ENCODE measurements at places on chromosomes 1 and 21. TPM values are rescaled to one million over a fixed set of nuclear protein-coding genes. Genes with fewer than 3 reads are reported as not detected.

GRCh38 chr1:9909234-9910046, 629 bp downstream of the CTNNBIP1 start:
- peak; percentile 16 for DNase-seq

DNA sequence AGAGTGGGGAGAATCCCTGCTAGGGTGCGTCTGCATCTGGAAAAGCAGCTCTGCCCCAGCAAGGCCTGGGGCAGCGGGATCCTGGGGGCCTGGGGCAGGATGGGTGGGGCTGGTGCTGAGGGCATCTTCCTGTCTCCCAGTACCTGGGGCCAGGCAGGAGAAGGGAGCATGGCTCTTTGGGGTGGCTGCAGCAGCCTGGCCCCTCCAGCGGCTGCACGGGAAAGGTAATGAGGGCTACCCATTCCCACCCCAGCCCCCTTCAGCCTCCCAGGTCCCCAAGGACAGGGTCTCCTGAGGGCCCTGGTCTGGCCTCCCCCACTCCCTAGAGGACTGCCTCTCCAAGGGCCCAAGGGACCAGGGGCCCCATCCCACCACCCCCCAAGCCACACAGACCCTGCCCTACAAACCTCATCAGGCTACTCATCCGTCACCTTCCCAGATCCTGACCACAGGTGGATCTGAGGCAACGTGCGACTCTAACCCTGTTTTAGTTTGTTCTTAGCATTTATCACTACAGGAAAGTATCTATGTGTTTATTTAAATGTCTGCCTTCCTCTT, 910 bp upstream of the ANKRD65 start:
- DNase-seq, result no peak

GRCh38 chr1:20347699-20348098, 57.0 kb downstream of the VWA5B1 start:
- DNase-seq, result no peak

GRCh38 chr1:231991231-231991630, 364.6 kb downstream of the DISC1 start:
- no peak for DNase-seq

DNA sequence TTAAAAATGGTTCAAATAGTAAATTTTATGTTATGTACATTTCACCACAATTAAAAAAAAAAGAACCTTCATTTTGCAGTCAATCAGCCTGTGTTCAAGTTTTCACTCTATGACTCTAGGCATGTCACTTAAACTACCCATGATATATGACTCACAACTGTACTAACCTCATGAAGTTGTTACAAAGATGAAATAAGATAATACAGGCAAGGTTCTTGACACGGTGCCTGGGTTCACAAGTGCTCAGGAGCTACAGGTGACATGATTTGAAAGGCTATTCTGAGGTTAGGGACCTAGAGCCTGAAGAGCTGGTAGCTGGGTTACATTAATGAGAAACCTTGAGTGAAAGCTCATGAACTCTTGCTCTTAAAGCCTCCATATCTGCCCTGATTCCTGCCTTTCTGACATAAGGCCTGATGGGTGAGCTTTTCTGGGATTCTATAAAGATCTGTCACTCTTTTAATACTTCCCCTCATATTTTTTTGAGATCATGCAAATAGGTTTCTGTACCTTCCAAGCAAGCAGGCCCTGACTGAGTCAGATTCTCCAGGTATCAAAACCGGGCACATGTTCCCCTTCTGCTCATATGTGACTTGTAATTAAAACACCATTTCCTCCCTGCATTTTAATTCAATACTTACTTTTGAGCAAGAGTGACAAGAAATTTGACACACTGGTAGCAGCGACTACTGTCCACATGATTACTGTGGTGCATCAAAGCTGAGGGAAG, 34.0 kb downstream of the PCSK9 start:
- DNase-seq, result no peak

GRCh38 chr1:221987860-221988520, 246.1 kb upstream of the DUSP10 start:
- no peak for DNase-seq

GRCh38 chr1:110207831-110208230, 2.3 kb upstream of the KCNC4 start:
- DNase-seq, result peak; percentile 63

DNA sequence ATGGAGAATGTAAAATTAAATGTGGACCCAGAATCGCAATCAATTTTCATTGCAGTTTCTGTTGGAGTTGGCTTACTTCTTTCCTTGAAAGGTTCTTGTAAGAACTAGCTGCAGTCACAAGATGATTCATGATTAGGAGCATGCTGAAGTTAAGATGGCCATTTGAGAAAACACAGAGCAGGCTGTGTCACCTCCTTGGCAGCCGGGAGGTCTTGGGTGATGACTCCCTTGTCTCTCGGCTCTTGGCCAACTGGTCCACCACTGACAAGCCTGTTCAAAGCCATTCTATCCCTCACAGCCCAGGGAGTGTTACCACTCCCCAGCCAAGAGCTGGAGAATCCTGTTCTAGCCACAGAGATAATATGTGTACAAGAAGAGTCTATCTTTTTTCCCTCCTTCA, 40.6 kb downstream of the OPTC start:
- no peak for DNase-seq

- DNase-seq, result no peak
Observed at GRCh38 chr1:88730132-88730675, 46.1 kb downstream of the PKN2 start.

DNA sequence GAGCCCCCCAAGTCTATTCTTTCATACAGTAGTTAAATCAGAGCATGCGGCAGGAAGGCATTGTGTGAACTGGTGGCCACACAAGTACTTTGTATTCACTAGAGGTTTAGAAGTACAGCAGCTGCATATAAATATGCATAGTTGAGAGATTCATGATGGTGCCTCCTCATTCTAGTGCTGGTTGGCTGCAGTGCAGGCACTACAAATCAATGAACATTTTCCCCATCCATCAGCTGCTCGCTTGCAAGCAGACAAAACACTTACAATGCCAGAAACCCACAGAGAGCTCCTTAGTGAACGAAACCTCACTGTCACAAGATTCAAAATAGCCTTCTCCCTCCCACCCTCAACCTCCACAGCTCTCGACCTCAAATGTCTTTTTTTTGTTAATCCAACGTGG, 726.2 kb downstream of the USP25 start:
- DNase-seq, result no peak

GRCh38 chr21:27085387-27085786, 118.5 kb upstream of the ADAMTS5 start:
- DNase-seq, result no peak

- DNase-seq, result no peak
Observed at GRCh38 chr1:22026924-22027289, 25.4 kb downstream of the CELA3A start.

DNA sequence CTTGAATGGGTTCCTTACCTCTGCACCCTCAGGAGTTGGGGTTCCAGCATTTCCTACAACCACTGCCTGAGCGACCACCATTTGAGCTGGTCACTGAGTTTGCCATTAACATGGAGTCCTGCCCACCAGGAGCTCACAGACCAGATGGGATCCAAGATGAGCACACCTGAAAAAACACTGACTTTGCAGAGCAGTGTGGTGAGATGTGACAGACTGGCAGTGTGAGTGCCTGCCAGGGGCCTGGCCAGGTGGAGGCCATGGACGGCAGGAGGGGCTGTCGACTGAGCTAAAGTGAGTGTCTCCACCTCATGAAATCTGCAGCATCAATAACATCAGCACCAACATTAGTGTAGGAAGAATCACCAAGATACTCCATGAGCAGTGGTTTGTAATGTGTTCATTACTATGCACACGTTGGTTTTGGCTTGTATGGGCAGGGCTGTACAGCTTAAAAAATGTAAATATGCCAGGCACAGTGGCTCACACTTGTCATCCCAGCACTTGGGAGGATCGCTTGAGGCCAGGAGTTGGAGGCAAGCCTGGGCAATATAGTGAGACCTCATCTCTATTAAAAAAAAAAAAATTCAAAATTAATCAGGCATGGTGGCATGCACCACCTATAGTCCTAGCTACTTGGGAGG, 12.2 kb upstream of the MIXL1 start:
- DNase-seq, result no peak

DNA sequence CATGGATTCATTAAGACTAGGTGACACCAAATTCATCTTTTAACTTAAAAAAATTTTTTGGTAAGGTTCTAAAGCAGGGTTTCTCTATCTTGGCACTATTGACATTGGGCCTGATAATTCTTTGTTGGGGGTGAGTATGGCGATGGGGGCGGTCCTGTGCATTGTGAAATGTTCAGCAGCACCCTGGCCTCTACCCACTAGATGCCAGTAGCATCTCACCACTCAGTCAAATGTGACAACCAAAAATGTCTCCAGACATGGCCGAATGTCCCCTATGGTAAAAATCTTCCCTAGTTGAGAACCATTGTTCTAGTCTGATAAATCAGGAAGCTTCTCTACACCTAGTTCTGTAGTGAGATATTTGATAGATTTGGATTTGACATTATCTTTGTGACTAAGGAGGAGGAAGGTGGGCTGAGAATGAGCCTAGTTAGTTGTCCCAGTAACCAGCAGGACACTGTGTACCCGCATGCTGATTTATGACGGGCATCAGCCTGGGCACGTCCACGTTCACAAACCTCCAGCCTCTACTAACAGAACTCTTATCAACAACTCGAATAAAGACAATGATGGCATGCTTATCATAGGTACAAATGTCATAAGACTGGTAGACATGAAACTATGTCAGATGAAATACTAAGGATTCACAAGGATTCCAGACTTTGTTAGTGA, 104.6 kb downstream of the KCND3 start:
- DNase-seq, result no peak

GRCh38 chr1:77990629-77991204, 11.8 kb upstream of the FUBP1 start:
- DNase-seq, result no peak

GRCh38 chr1:198833706-198834503, 195.1 kb downstream of the PTPRC start:
- no peak for DNase-seq

DNA sequence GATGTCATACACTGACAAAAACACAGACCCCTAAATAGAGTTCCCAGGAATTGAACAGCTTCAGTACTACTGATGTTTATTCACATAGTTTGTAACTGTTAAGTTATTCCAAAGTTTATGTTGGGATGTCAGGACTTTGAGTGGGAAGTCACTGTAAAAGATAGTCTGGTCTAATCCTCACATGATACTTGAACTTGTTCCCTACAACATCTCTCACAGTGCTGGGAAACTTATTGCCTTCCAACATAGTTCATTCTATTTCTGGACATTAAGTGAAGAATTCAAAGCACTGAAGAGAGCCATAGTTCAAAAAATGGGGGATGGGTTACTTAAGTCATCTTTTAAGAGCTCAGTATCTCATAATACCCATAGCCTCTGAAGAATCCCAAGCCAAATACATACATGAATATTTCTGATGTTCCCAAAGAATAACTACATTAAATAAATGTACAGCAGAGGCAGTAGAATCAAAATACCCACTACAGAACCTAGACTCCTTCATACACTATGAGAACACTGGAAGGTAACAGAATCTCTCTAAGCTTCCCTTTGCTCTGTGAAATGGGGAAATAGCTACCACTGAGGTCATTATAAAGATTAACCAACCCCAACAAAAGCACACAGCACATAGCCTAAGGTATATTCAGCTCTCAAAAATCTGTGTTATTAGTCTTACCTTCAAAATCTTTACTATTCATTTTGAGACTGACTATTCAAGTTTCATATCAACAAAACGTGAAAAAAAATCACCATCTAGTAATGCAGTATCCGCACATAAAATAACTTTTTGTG, 81.4 kb downstream of the ESRRG start:
- no peak for DNase-seq

GRCh38 chr1:160040476-160040875, 8.7 kb upstream of the PIGM start:
- DNase-seq, result no peak

DNA sequence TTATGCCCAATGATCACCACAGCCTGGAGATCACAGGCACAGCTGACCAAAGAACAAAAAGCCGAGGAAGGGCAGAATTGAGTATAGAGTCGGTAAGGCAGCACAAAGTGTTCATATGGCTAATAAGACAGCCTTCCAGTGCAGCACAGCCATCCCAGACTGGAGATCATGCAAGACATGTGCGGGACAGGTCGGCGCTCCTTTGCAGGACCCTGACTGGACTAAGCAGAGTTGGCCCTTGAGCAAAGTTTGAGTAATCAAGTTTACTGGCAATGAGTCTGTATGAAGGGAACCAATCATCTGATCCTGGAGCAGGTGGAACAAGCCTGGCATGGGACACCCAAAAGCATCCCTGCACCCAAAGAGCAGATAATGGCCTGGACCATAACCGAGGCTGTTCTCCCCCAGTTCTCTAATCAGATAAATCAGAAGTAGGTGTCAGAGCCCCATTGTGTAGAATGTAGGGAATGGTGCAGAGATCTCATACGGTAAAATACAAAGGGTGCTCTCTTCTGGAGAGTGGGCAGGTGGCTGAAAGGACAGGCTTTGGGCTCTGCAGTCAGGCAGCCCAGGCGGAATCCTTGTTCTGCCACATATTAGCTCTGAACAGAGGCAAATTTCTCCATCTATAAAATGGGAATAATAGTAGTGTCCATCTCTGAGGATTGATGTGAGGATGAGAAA, 10.7 kb upstream of the DNASE2B start:
- DNase-seq, result no peak

DNA sequence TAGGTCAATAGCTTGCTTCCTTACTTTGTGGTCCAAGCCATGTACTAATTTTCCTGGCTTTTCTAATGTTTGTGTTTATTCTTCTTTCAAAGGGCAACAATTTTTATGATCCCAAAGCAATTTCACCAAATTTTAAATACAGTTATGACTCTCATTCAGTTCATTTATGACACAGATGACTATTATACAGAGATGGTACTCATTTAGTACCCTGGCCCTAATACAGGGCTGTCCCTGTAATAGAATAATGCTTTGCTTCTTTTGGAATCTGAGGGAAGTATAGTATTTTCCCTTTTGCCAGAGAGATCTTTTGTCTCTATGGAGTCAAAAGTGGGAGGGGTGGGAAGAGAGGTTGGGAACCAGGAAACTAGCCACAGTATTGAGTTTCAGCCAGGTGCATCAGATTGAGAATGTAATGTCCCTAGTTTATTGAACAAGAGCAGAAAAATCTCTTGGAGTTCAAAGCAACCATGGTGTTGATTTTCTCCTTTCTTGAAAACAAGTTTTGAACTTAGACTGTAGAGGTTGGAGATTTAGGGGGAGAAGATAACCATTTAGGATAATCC, 20.4 kb downstream of the DENND2D start:
- DNase-seq, result no peak

DNA sequence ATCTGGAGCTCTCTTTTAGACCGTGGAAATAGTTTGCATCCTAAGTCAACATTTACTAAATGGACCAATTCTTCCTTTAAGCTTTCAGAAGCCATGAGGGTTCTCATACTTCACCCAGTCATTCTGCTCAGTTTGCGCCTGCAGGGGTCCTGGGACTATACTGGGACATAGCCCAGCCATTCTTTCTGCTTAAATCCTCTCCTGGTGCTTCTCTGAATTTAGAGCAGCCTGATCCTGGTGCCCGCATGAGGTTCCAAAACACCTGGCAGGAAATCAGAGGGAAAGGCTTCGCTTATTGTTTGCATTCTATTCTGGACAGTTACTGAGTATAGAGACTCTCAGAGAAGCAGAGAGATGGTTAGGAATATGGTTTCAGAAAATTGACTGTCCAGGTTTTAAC, 27.0 kb downstream of the TNN start:
- DNase-seq, result no peak

GRCh38 chr21:31711745-31712285, 20.1 kb downstream of the SCAF4 start:
- DNase-seq, result no peak

Gene GBP7
- not detected for total RNA-seq

Gene ANKRD65
- total RNA-seq, result not detected

Gene HSD17B7
- 35.2 TPM for total RNA-seq

Gene MROH9
- total RNA-seq, result not detected

Gene RHBDL2
- not detected for total RNA-seq

Gene RAB3B
- 0.07 TPM for total RNA-seq

Gene CPT2
- 25.3 TPM for total RNA-seq

All from activated T-helper 2 cell treated with anti-CD3 and anti-CD28 coated beads, Interferon-gamma antibody, Interleukin-2, Interleukin-4, amounts not matched to agents 10 μg/mL and 5 μg/mL and 100 μg/mL, durations not matched to agents 14 hours and 24 hours and 36 hours (primary cell).